ENCODE measurements at places on chromosomes 4 and X. TPM values are rescaled to one million over a fixed set of nuclear protein-coding genes. Genes with fewer than 3 reads are reported as not detected.

The STPG2 gene
- 0.24 TPM for total RNA-seq

The LONRF3 gene
- 0.21 TPM for total RNA-seq

The CCKAR gene
- not detected for total RNA-seq

The SPANXD gene
- not detected for total RNA-seq

The SPANXC gene
- total RNA-seq = not detected

The LRRC66 gene
- under 0.01 TPM for total RNA-seq

The TCEAL7 gene
- 4.0 TPM for total RNA-seq

The CT83 gene
- total RNA-seq = 1.1 TPM

The GASK1B gene
- 3.1 TPM for total RNA-seq

The TMPRSS11F gene
- total RNA-seq = 0.85 TPM

The F11 gene
- not detected for total RNA-seq

The LIMCH1 gene
- 4.7 TPM for total RNA-seq

The TMSB15C gene
- 2.2 TPM for total RNA-seq

The CABS1 gene
- total RNA-seq = not detected

The KLKB1 gene
- total RNA-seq = not detected

The PLXNB3 gene
- 6.3 TPM for total RNA-seq

The RAB40A gene
- not detected for total RNA-seq

The SOX3 gene
- not detected for total RNA-seq

The KIT gene
- total RNA-seq = not detected

The ITM2A gene
- 1.1 TPM for total RNA-seq

The TKTL1 gene
- not detected for total RNA-seq

The RIPPLY1 gene
- not detected for total RNA-seq

The HAND2 gene
- not detected for total RNA-seq

Measured in tracheal epithelial cell (primary cell).